ENCODE measurements at places on chromosomes 5 and 9.

DNA sequence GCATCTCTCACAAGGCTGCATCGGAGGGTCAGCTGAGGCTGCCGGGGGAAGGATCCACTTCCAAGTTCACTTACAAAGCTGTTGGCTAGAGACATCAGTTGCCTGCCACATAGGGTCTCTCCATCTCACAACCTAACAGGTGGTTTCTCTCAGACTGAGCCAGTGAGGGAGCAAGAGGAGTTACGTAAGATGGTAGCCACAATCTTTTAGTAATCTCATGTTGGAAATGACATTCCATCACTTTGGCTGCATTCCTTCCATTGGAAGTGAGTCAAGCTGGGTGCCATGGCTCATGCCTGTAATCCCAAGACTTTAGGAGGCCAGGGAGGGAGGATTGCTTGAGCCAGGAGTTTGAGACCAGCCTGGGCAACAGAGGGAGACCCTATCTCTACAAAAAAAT lies 7.4 kb upstream of the GRK6 start:
- no peak for DNase-seq

- no peak for DNase-seq
These were observed at the start of gene TMEM215 for GRCh38 chr9:32783168-32783891. TSS of gene TMEM215 (plus strand) at chr9:32783540. CDS start at chr9:32784184, 644 bp downstream.

GRCh38 chr9:131728961-131729360 lies 10.9 kb downstream of the RAPGEF1 start:
- no peak for DNase-seq

DNA sequence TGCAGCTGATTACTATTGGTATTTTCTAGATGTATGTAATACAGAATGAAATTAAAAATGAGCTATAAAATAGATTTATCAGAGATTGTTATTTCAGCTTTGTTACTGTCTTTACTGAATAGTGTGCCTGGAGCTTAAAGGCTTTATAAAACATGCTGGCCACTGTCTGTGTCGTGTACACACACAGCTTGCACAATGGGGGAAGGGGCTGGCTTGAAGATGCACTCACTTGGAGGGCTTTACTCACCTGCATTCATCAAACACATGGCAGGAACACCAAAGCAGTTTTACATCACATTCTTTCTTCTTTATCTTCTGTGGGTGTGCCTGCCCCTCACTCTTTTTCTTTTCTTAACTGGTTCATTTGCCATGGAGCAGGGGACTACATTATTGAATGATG lies 60.9 kb downstream of the TLE4 start:
- no peak for DNase-seq

GRCh38 chr5:166127766-166128570 lies 2163.5 kb upstream of the WWC1 start:
- no peak for DNase-seq

DNA sequence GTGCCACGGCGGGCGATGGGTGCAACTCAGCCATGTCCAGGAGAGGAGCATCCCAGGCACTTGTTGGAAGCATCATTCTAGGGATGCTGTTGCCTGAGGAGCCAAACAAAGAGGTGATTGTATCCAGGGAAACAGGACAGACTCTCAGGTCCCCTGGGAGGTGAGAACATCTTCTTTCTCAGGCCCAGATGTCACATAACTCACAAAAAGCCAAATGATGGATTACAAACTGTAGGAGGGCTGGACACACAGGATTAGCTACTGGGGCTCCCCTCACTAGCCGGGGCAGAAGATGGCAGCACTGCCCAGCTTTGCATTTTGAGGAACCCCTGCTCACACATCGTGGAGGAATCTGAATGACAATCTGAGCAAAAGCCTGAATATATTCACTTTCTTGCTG lies 64.7 kb upstream of the NFIL3 start:
- no peak for DNase-seq

DNA sequence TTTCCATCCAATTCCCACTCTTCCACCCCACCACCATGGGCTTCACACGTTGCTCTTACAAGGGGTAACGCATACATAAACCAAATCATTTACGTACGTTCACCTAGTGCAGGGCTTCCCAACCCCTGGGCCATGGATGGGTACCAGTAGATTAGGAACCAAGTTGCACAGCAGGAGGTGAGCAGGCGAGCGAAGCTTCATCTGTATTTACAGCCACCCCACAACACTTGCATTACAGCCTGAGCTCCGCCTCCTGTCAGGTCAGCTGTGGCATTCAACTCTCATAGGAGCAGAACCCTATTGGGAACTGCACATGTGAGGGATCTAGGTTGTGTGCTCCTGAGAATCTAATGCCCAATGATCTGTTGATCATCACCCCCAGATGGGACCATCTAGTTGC lies 82.3 kb downstream of the CEMIP2 start:
- no peak for DNase-seq

DNA sequence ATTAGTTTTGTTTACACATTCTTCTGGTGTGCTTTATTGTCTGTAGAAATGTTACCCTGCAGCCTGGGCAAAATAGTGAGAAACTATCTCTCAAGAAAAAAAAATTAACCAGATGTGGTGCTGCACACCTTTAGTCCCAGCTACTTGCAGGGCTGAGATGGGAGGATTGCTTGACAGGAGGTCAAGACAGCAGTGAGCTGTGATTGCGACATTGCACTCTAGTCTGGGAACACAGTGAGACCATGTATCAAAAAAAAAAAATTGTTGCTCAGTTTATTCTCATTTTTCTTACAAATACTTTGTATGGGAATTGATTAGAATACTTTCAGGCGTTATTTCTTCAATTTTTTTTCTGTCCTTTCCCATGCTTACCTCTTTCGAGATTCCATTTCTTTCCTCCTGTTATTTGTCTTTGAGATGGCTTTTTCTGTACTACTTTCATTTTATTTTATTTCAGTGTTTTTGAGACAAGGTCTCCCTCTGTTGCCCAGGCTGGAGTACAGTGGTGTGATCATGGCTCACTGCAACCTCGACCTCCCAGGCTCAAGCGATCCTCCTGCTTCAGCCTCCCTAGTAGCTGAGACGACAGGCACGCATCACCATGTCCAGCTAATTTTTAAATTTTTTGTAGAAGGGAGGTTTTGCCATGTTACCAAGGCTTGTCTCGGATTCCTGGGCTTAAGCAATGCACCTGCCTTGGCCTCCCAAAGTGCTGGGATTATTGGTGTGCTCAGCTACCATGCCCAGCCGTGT lies 24.9 kb downstream of the TENT2 start:
- no peak for DNase-seq

GRCh38 chr5:43533646-43534045 lies 18.7 kb upstream of the C5orf34 start:
- no peak for DNase-seq

DNA sequence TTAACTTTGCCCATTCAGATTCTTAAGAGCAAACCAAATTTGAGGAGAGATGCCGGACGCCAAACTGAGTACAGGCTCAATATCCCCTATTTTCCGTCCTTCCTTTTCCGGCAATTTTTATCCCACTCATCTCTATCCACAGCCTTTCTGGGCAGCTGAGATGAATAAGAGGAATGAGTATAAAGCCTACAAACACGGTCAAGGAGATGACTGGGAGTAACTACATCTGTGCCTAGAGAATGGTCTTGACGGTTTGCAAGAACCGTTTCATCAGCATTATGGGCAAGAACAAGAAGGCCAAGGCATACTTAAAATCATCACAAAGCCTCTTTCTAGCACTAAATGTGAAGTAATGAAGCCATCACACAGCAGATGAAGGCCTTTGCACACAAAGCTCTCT lies 227.3 kb downstream of the DCP2 start:
- DNase-seq: no peak

GRCh38 chr9:3857091-3857490 lies 331.3 kb upstream of the RFX3 start:
- DNase-seq: no peak

DNA sequence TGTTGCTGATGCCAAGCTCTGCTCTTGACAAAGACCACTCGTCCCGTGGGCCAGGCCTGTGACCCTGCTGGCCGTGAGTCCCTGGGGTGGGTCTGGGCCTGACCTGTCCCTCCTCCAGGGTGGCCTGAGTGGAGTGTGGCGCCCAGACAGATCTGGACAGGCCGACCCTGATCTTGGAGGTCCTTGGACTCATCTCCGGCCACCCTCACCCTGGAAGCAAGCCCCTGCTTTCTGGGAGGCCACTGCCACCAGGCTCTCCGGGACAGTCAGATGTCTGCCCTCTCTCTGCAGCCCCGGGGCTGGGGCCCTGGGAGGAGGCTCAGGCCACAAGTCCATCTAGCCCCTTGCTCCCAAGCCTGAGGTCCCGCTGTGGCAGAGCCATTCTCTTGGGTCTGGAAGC lies 31.2 kb upstream of the TMEM250 start:
- DNase-seq: no peak

DNA sequence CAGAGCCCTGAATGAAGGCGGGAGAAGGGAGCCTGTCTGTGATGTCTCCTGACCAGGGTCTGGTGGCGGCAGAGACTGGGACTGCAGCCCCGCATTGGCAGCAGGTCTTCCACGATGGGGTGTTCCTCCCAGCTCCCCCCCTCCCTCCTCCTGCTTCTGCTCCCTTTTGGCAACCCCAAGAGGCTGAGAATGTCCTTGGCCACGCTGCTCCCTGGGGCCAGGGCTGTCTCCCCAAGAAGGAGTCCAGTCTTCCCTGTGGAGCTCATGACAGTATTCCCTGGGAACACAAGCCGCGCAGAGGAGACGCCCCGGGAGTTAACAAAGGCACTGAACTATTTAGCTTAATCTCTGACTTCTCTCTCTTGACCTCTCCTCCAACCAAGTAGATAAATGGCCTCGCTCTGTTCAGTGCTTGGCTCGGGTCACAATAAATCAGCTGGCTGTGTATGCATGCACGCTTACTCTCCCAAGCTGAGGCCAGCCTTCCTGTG lies 84.0 kb upstream of the NEURL1B start:
- no peak for DNase-seq

- no peak for DNase-seq
These were observed 28.4 kb downstream of the MTX3 start for GRCh38 chr5:79962575-79963222.

DNA sequence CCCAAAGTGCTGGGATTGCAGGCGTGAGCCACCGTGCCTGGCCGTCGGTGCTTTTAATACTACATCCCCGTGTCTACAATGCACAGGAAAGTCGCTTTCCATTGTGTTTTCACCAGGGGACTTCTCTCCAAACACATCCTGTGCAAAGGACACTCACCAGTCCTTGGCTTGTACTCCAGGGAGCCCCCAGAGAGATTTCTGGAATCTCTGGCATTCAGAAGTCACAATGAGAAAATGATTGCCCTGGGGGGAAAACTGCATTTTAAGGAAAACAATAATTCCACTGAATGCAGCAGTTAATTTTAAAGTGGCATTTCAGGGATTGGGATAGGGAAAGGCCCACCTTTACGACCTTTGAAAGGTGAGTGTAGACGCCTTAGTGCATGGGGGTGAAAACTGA lies 112.0 kb downstream of the ADAMTS16 start:
- no peak for DNase-seq

GRCh38 chr9:133348718-133349573 lies 928 bp downstream of the RPL7A start:
- no peak for DNase-seq

DNA sequence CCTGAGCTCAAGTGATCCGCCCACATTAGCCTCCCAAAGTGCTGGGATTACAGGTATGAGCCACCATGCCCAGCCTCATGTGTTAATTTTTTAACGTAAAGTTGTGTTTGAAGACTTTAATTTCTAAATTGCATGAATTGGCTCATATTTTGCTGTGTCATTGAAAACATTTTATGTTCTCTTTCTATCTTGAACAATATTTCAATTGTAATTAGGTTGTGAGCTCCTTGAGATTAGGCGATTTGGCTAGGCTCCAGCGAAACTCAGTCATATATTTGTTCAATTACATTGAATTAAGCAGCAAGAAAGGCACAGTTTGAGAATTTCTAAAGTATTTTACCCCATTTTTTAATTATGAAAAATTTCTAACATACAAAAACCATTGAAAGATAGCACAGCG lies 34.0 kb downstream of the GAPVD1 start:
- DNase-seq: no peak

All from activated CD8-positive, alpha-beta memory T cell treated with anti-CD3 and anti-CD28 coated beads for 1 hour (primary cell).